ENCODE measurements at places on chromosomes 3 and 15.

- DNase-seq, result no peak
Measured at GRCh38 chr3:25855266-25855784, 65.4 kb downstream of the OXSM start.

DNA sequence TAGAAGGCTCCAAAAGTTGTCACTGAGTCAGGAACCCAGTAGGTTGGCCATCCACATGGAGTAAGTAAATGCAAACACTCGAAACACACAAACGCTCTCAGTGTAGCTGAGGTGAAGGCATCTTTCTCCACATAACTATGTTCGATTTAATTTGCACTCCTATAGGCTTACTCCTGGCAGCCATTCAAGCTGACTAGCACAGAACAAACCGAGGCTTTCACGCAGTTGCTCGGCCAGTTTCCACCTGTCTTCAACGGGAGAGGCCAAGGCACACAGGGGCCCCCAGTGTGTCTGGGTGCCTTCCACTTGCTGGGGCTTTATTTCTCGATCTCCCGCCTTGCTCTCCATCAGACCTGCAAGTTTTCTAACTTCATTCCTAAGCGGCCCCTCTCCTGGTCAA lies 18.9 kb downstream of the RGMA start:
- DNase-seq, result no peak

DNA sequence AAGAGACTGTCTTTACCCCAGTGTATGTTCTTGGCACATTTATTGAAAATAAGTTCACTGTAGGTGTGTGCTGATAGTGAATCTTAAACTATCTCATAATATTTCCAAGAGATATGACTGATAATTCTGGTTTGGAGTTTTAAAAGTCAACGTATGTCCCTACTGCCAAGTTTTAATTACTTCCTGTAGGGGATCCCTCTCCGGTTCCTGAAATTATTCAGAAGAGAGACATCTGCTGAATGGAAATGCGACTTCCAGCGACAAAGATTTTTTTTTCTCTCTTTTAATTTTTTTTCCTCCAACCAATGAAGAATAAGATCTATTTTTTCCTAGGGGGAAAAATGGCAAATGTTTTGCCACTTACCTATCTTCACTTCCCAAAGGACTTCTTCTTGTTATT lies 498.9 kb upstream of the TGFBR2 start:
- no peak for DNase-seq

DNA sequence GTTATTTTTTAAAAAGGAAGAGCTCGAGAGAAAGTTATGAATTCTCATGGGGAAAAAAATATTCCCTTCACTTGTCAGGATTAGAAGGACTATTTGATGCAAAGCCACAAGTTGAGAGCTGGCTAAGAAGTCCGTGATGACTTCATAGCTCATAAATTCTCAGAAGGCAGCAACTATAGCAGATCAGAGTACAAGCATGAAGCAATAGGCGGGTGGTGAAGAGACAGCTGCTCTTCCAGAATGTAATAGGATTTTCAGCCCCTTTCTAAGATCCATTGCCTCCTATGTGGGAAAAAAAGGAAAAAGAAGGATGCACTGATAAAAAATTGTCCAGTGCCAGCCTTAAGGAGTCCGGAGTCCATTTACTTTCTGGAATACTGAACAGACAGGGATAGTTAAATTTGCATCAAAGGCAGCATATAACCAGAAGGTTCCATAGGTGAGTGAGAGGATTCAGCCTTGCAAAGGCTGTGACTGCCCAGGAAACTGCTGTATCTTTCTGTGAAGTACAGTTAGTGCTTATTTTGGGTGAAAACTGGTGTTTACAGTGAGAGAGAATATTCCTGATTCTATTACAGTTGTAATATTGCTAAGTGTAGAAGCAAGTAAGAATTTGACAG lies 929.5 kb upstream of the ALCAM start:
- DNase-seq, result no peak

GRCh38 chr3:191362524-191363090 lies 32.3 kb upstream of the UTS2B start:
- DNase-seq, result no peak

- DNase-seq, result no peak
Measured at GRCh38 chr3:14305324-14305723, 97.1 kb upstream of the SLC6A6 start.

Data from NCI-H1694 treated with DMSO at 0.1 percent for 48 hours (cell line).